ENCODE measurements at places on chromosomes 4 and X.

GRCh38 chrX:115437841-115438595 lies 123.0 kb upstream of the PLS3 start:
- DNase-seq = no peak

GRCh38 chrX:119605464-119606279 lies 552 bp downstream of the NKRF start:
- DNase-seq = peak; percentile 47

- DNase-seq = no peak
Measured at GRCh38 chr4:108141213-108141950, 27.4 kb downstream of the LEF1 start.

- DNase-seq = no peak
Measured at GRCh38 chr4:68724426-68724825, 54.0 kb upstream of the UGT2B15 start.

DNA sequence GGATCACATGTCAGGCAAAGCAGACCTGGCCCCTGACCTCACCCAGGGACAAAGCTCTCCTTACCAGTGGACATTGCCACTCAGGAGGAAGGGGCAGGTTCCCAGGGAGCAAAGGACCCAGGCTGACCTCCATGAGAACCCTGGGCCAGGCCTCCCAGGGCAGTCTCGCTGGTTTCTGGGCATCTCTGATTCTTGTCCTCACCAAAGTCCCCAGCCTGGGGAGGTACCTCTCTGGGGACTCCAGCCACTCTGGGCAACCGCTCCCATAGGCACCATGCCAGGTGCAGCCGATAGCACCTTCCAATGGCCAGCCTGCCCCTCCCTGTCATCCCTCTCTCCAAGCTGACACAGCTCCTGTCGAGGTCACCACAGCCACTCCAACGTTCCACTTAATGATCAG lies 7.9 kb downstream of the EVC2 start:
- no peak for DNase-seq

Data from dorsolateral prefrontal cortex (tissue), 122 donors.